ENCODE measurements at places on chromosomes 11 and 22.
A peak's percentile ranks its signal among the peaks of the same experiment; 100 is the strongest.

GRCh38 chr22:46045459-46046298, 68.7 kb upstream of the WNT7B start:
- no peak for DNase-seq

GRCh38 chr11:102868339-102868738, 6.4 kb downstream of the MMP12 start:
- no peak for DNase-seq

- no peak for DNase-seq
Observed at GRCh38 chr11:92050305-92050704, 174.3 kb upstream of the FAT3 start.

- DNase-seq: no peak
Observed at GRCh38 chr22:46758121-46758520, 4.3 kb upstream of the TBC1D22A start.

DNA sequence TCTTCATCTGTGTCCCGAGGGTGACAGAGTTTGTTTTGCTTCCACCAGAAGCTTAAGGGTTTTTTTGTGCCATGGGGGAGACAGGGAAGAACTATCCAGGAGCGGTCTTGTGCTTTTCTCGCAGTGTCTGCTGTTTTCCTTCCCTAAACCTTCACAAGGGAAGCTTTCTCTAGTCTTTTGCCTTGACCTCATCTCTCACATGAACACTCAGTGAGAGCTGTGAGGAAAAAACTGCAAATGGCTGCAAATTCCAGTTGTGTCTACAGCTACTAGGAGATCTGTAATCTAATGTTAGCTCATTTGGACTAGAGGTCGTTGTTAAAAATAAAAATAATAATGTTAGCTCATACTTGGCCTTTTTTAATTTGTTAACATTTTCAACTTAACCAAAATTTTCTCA, 264.7 kb upstream of the SESN3 start:
- DNase-seq: no peak

GRCh38 chr22:27809226-27809603, 7.7 kb upstream of the MN1 start:
- DNase-seq: no peak

- DNase-seq: no peak
Observed at GRCh38 chr11:97548280-97548679, 1158.5 kb downstream of the JRKL start.

GRCh38 chr11:14184028-14184940, 174.7 kb downstream of the RRAS2 start:
- no peak for DNase-seq

- DNase-seq: no peak
Observed at GRCh38 chr11:123494195-123495050, 64.4 kb downstream of the GRAMD1B start.

DNA sequence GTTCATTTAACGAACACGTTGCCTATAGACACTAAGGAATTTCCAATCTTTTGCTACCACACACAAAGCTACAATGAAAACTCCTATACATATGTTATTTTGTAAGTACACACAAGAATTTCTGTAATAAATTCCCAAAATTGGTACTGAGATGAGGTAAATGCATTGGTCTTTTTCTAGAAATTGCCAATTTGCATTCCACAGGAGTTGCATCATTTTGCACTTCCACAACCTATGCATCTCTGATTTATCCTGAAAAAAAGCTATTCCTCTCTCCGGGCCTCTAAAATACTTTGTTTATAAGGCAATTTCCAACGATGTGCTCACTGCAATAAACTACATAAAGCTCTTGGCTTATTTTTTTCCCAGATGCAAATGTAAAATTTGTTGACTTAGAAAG, 24.9 kb downstream of the IMMP1L start:
- no peak for DNase-seq

DNA sequence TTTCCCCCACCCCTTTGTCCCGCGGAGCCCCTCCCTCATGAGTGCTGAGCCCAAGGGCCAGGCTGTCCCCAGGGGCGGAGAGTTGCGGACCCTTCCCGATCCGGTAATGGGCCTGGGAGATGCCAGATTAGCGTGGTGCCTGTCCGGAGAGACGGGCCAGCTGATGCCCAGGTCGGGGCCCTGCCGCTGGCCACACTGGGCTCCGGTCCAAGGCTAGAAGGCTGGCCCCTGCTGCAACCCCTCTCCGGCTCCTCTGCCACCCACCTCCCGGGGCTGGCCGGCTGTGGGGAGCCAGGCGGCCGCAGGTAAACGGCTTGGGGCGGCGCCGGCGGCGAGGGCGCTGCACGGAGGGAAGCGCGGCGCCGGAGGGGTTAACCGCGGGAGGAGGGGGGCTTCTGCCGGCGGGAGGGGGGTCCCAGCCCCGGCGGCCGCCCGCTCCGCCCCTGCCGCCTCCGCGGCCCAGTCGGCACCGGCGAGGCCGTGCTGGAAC, at the start of gene KCNK4:
Gene KCNK4, plus strand, starts transcription at position 41 of the 490 bp plus-strand sequence. CDS start 1,717 bp downstream, outside the sequence.
- DNase-seq: no peak

DNA sequence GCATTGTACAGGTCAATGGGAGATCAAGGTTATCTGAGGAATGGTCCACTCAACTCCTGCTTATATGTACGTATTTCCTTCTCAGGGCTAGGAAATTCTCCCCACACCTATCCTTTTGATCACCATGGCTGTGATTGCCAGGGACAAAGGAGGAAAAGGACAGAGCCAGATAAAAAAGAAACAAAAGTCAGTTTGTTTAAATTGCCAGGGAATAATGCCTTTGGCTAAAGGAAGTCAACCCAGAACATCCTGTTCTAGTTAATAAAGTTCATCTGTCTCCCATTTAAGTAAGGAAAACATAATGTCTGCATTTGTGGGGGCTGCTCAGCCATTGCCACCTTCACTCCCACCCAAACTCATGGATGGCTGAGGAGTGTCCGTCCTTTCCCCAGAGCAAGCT, 124.7 kb downstream of the ME3 start:
- peak; percentile 77 for DNase-seq

DNA sequence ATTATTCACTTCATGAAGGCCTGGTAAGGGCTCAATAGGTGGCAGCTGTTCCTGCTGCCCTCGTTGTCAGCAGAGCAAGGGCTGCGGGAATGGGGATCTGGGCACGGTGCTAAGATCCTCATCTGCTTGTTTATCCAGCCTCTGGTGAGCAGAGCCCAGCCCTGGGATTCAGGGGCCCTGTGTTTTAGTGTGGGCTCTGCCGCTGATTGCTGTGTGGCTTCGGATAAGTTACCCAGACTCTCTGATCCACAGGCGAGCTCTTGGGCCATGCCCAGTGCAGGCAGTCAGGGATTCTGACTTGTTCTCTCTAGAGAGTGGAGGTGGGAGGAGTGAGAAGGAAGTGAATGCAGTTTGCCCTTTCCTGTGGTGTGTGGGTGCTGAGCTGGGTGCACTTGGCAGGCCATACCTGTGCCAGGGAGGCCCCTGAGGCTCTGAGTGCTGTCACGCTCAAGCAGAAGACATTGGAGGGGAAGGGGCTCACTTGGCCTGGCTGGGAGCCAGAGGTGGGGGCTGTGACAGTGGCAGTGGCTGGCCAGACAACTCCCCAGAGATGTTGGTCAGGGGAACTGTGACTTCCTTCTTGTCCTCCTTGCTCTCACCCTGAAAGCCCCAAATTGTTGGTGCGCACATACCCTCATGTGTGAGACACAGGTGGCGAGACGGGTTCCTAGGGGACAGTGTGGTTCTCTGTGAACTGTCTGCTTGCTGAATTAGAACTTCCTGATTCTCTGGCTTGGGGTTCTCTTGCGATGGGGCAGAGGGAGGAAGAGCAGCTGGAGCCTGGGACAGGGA, 43.7 kb downstream of the CD82 start:
- DNase-seq: no peak

DNA sequence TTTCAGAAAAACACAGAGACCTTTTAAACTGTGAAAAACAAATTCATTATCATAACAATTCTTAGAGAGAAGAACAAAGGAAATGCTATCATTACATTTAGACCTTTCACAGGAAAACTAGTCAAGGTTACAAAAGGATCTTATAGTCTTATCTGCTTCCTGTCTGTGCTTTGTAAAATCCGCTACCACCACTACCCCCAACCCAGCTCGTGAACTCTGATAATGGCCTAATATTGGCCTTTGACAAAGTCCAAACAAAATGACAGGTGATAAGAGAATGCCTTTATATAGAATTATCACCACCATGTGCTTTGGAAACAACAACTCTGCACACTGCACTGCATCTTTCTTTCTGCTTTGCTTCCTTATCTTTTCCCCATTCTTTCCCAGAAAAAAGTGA, 272.5 kb downstream of the SBF2 start:
- no peak for DNase-seq

DNA sequence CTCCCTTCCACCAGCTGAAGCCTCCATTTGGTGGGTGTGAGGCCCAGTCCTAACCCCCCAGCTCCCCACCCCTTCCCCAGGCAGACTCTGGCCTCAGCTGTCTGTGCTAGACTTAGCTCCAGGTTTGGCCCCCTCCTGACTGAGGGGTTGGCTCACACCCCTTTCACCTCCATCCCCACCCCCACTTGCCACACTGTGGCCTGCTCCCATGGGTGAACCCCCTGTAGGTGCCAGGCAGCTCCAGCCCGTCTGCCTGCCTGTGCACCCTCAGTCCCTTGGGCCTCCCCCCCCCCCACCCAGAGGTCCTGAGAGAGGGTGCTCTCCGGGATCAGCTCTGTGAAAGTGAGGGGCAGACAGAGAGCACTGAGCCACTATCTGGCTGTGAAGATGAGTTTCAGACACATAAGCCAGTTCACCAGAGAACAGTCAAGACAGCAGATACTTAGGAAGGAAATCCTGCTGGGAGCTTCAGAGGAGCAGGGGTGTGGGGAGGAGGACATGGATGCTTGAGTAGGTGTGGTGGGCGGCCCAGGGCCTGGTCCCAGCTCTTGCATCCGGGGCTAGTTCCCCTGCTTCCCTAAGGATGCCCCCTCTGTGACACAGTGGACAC, 36.2 kb downstream of the PPM1F start:
- no peak for DNase-seq

GRCh38 chr11:112016088-112016764, 9.0 kb upstream of the DLAT start:
- DNase-seq: no peak

DNA sequence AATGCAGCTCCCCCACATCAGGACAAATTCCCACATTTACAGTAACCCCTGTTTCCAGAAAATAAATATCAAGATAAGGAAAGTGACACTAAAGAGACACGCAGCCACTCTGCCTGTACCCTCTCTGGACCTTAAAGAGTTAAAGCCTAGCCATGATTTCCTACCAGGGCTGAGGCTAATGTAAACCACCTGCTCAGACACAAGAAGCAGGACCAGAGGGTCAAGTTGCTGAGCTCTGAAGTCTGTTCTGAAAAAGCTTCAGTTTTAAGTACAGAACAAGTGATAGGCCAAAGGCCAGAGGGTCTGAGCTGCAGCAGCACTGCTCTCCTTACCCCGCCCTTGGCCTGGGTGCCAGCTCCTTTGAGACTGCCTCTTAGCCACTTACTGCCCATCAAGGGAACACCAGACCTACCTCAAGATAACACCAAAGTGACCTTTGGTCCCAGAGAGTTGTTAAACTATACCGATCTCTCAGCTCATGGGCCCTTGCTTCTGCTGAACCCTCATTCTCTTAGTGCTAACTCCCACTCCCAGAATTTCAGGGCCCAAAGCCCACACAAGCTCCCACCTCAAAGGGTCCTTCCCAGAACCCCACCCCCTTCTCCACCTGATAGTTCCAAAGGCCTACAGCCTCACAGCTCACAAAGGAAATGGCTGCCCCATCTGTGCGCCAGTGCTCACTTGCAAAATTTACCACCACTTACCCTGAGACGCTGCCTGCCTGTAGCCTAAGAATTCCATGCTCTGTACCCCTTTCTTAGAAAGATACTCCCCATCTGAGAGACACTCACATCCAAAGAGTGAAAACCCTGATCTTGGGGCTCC, 40.5 kb downstream of the IL18BP start:
- no peak for DNase-seq

DNA sequence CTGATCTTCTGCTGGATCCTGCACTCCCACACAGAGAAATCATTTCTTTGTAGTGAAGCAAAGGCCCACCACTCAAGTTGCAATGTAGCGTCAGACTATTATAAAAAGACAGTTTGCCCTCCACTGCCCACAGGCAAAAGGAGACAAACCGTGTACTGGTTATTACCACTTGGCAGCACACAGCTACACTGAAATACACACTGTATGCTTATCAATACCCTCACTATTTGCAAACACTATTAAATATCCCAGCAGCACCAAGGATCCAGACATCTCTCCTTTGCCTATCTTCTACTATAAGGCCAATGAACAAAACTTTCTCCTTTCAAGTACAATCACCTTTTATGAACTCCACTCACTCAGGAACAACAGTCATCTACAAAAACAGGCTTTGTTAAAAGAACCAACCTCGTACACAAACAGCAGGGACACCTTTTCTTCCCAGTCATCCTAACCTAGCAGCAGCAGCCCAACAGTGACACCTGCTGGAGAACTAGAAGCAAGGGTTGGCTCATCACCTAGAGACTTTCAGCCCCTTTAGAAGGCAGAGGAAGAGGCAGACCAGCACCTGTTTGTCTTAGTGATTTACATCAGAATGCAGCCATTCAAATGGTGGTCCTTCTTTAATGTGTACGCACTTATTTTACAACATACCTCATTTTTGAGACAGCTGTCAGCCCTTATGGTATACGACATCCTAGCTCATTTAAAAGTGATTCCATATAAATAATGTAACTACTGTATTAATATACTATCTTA, 56.1 kb downstream of the AMBRA1 start:
- no peak for DNase-seq

- no peak for DNase-seq
Observed at GRCh38 chr11:5071799-5072198, 2.4 kb downstream of the OR52E1 start.

GRCh38 chr22:25487508-25487907, 77.0 kb upstream of the GRK3 start:
- no peak for DNase-seq

DNA sequence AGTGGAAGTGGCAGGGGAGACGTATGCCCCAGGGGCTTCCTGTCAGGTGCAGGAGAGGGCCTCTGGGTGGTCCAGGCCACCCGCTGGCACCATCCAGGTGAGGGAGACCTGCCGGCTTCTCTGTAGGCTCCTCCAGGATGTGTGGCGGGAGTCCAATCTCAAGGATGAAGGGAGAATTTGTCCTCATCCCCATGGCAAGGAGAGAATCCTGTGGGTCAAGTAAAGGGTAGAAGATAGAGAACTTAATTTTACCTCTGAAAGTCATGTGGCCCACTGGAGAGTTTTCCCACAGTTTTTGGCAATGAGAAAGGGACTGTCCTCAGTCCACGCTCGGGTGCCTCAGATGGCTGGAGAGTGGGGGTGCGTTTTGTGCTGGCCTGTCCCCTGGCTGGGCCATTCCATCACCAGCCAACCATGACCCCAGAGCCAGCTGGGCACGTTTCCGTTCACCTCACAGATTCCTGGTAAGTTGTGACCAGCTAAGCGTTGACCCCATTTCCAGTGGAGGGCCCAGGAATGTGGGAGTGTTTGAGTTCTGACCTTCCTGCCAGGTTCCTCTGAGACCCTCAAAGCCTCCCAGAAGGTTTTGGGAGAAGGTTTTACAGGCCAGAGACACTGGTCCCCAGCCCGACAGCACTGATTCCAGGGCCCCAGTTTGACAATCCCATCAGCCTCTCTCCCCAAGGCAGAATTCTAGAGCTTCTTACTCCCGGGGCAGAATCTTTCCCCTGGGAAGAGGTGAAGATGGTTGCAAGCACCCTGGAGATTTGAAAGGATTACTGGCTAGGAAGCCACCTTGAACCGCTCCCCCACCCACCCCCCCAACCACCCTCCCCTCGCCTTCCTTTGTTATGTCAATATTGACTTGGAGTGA, 2.6 kb downstream of the OVOL1 start:
- DNase-seq: no peak

- no peak for DNase-seq
Observed at GRCh38 chr22:35582861-35583670, 34.1 kb downstream of the MB start.

- DNase-seq: no peak
Observed at GRCh38 chr11:45472716-45473317, 186.7 kb upstream of the SYT13 start.
